ENCODE measurements at places on chromosomes 13 and 19.

GRCh38 chr19:46825731-46826055 lies 25.0 kb downstream of the AP2S1 start:
- no peak for DNase-seq

DNA sequence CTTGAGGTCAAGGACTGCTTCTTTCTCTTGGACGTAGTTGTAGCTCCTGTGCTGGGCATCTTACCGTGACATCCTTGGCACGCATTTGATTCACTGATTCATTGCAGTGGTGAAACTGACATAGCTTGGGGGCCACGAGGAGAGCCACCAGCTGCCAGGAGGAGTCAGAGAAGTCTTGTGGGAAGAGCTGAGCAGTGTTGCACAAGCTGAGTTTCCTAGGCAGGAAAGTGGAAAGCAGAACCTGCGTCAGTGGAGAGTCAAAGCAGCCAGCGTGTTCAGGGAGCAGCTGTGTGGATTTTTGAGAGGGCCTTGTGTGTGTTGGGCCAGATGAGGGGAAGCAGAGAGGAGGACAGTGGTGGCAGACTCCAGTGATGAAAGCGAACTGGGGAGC lies 5.3 kb upstream of the GPR183 start:
- DNase-seq = peak; percentile 29

GRCh38 chr19:7699417-7700401 lies 2.2 kb downstream of the FCER2 start:
- DNase-seq = no peak

DNA sequence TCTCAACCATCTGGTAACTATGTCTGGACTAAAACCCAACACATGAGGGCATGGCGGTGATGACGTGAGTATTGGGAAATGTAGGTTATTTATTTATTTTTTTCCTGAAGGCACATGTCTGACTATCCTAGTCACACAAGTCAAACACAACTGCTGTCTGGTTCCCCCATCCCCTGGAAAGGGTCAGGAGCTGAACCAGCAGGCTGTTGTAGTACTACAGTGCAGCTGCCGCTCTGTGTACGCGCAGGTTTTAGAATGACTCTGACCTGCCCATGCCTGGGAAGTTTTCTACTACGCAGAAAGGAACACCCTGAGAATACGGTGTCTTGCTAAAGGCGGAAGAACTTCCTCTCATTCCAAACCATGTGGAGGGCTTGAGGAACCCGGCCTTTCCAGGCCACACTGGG lies 1.2 kb downstream of the SLC7A1 start:
- peak; percentile 50 for DNase-seq

DNA sequence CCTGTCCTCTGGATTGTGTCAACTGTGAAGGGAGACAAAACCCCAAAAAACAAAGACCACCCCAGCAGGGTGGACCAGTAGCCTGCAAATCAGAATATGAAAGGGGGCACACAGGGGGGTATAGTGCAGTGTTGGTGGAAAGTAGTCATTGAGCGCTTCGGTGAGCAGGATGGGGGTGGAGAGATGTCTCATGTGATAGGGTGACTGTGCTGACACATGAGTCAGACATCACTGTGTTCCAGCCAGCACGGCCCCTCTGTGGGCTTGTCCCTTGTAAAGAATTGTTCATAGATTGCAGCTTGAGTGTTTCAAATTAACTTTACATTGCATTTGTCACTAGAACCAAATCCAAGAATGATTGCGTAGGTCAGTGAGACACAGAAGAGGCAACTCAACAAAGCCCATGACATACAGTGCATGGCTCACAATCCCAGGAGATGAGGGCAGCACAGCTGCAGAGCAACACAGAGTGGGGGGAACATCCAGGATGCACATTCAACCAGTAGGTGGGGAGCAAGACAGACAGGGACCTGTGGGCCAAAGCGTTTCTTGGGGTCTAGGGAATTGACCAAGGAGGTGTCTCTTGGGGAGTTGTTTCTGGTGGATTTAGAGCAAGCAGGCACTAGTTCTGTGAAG lies 7.5 kb downstream of the ZNF440 start:
- no peak for DNase-seq

DNA sequence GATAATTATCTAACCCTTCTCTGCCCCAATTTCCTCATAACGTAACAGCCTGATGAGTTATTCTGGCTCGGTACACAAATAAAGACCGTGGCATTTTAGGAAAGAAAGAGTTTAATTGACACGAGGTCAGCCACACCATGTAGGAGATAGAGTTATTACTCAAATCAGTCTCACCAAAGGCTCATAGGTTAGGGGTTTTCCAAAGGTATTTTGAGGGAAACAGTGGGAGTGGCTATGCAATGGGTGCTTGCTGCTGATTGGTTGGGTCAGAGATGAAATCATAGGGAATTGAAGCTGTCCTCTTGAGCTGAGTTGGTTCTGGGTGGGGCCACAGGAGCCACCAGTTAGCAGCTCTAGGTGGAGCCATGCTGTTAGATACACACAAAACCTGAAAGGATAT lies 137.5 kb downstream of the FREM2 start:
- no peak for DNase-seq

- no peak for DNase-seq
Observed at GRCh38 chr19:41771410-41771809, 16.1 kb downstream of the CEACAM6 start.

GRCh38 chr13:28271056-28271840 lies 132.9 kb downstream of the PAN3 start:
- DNase-seq = no peak

- DNase-seq = no peak
Observed at GRCh38 chr13:104577071-104577815, 1511.0 kb upstream of the SLC10A2 start.

GRCh38 chr13:40075281-40075680 lies 419.8 kb downstream of the COG6 start:
- DNase-seq = no peak

GRCh38 chr13:113411216-113412023 lies 41.9 kb downstream of the ADPRHL1 start:
- peak; percentile 94 for DNase-seq

DNA sequence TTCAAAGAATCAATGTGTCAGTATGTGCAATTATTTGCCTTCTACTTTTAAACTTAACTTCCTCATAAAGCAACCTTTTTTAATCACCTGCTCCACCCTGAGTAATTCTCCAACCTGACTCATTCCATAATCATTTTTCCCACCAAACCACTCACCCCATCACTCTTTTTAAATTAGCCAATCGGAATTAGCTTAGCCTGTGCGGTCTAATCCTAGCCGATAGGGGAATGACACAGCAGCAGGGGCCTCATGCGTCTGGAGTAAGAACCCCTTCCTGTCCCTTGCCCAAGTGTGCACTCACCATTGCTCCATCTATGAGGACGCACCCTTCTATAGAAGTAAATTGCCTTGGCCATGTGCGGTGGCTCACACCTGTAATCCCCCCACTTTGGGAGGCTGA lies 27.4 kb upstream of the ZNF83 start:
- DNase-seq = peak; percentile 66

DNA sequence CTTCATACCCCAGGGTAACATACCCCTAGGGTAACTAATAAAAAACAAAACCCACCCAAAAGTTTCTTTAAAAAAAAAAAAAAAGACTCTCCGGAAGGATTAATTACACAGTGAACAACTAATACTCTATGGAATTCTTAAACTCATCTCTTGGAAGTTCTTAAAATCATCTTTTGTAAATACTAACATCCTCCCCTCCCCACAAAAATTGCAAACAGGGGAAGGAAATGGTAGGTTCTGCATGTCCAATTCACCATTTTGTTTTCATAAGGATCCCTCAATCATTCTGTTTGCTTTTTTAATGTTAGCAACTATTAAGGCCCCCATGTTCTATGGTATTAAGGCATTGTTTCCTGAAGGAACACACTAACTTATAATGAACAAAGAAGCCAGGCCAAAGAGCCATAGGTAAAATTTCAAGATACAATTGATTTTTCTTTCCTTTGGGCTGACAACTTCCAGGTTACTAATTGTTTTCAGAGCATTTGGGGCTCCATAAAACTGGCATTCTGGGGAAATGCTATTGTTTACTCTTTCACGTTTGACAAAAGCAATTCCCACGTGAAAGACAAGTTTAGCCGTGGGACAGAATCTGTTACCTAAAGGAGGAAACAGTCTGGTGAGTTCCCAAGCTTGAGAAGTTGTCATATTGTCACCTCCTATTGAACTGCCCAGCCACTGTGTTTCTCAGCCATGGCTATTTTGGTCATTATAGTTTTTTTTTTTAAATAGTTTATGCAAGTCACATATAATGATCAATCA lies 107.0 kb downstream of the FLT1 start:
- no peak for DNase-seq

- DNase-seq = peak; percentile 29
Observed at GRCh38 chr13:95275322-95276036, 25.8 kb downstream of the ABCC4 start.

- DNase-seq = peak; percentile 38
Observed at GRCh38 chr19:7386308-7386707, 37.6 kb downstream of the ARHGEF18 start.

DNA sequence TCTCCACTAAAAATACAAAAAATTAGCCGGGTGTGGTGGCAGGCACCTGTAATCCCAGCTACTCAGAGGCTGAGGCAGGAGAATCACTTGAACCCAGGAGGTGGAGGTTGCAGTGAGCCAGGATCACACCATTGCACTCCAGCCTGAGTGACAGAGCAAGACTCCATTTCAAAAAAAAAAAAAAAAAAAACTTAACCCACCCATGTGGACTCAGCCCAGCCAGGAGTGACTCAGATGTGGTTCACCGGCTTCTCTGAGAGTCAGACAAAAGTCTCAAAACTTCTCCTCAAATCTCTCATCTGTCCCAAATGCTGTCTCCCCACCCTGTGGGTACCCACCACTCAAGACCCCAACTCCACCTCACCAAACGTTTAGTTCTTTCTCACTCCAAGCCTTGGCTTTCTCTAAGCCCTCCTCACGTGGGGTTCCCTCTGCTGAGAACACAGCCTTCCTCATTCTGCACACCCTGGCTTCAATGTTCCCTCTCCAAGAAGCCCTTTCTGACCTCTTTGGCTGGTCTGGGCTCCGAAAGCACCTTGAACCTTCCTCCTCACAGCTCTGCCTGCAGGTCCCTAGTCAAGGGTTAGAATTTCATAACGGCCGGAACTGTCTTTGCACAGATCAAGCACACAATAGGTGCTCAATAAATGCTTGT lies 11.1 kb upstream of the RAB3A start:
- no peak for DNase-seq
